Fibroblast of skin of right quadriceps (primary cell): ENCODE measurements at places on chromosomes 6 and 20.
A peak's percentile ranks its signal among the peaks of the same experiment; 100 is the strongest.

DNA sequence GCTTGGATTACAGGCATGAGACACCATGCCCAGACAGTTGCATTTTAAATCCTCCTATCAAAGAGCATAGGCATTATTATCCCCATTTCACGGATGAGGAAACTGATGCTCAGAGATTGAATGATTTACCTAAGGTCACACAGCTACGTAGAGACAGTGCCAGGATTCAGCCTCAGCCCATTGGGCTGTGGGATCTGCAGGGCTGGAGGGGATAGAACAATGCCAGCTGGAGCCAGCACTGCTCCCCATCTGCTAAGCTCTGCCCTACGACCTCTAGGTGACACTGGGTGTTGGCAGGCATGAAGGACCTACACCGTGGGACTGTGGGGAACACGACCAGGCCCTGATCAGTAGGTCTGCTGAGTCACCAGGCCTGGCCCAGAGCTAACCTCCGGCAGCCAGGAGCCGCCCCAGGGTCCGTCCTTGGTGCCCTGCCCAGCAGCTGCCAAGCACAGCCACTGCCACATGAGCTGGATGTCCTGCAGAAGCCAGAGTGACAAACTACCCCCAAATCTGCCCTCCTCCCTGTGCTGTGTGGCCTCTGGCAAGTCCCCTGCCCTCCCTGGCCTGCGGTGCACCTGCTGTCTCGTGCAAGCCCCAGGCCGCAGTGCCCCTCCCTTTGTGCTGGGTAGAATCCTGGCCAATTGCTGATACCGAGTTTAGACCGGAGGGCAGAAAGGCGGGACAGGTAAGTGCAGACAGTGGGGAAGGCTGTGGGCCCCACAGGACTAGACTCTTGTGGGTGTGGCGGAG, 47.6 kb upstream of the PTGIS start:
- no peak for DNase-seq

DNA sequence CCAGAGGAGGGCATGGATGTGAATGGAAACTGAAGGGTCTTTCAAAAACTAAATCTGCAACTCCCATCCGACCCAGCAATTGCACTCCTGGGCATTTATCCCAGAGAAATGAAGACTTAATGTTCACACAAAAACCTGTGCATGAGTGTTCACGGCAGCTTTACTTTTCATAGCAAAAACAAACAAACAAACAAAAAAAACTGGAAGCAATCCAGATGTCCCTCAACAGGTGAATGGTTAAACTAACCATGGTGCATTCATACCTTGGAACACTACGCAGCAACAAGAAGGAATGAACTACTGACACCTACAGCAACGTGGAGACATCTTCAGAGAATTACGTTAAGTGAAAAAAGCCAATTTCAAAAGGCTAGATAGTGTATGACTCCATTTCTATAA, 32.2 kb downstream of the PMEPA1 start:
- no peak for DNase-seq

- peak; percentile 88 for DNase-seq
Measured at GRCh38 chr20:34190679-34191090, 50.5 kb upstream of the ASIP start.

GRCh38 chr6:108921547-108922361, 73.5 kb downstream of the ARMC2 start:
- peak; percentile 85 for DNase-seq

GRCh38 chr6:12426121-12426520, 136.0 kb downstream of the EDN1 start:
- DNase-seq = no peak

- no peak for DNase-seq
Measured at GRCh38 chr6:29680416-29680815, 536 bp downstream of the ZFP57 start.
